GM13976 (cell line): ENCODE measurements at places on chromosomes 3 and 15.

DNA sequence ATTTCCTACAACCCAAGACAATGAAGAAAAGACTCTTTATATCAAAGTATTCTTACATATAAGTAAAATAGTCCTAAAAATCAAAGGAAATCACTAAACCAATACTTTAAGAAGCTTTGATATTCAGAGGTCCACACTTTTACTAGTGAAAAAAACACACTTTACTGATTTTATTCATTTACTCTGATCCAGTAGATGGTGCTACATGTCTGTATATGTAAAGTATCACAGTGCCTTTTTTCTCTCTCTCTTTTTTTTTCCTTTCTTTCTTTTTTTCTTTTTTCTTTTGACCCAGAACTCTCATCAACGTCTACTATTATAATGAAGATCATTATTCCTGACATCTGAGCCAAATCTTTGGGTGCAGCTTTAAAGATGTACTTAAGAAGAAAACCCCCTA lies 10.8 kb upstream of the CCDC39 start:
- DNase-seq, result no peak

- no peak for DNase-seq
Observed at GRCh38 chr3:147424581-147425387, 15.6 kb downstream of the ZIC1 start.

DNA sequence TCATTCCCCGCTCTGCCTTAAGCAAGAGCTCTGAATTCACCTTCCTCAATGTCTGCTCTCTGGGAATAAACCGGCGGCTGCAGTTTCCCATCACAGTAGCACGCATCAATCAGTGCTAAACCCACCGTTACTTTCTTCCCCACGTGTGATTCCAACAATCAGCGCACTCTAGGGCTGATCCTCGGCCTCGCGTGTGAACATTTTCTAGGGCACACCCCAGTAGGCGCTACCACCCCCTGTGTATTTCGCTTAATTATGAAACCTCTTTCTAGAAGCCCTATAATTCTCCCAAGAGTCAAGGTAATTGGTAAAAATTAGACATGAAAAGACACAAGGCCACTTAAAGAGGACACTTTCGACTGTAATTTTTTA lies 87.5 kb downstream of the RFTN1 start:
- no peak for DNase-seq

DNA sequence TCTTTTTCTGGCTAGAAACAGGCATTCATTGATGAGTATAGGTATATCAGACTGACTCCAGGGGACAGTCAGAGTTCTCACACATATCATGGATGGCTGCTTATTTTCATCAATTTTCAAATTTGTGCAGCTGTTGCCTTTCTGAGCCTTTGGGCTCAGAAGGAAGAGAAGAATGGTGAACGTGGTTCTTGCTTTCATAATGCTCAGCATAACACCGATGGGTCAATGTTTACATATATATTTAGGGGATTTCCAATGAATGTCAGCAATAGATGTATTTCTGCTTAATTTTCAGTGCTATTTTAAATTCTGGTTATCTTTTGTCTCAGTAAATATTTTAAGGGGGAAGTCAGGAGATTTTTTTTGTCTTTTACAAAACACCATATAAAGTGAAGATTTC lies 581.4 kb upstream of the DPPA4 start:
- no peak for DNase-seq

- no peak for DNase-seq
Observed at GRCh38 chr15:91944331-91944730, 90.8 kb downstream of the SLCO3A1 start.

- DNase-seq, result no peak
Observed at GRCh38 chr15:37094333-37094914, 5.9 kb downstream of the MEIS2 start.

DNA sequence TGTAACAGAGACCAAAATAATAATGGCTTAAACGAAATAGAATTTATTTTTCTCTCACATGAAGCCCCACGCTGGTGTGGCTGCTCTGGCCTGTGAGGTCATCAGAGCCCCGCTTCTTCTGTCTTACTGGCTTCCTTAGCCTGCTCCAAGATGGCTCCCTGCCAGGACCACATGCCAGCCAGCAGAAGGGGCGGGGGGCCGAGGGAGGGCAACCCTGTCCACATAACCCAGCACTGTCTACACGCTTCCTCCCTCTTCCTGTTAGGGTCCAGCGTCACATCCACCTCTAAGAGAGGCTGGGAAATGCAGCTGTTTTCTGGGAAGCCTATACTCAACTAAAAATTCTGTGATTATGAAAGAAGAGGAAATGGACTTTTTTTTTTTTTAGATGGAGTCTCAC lies 107.9 kb upstream of the DLG1 start:
- no peak for DNase-seq

DNA sequence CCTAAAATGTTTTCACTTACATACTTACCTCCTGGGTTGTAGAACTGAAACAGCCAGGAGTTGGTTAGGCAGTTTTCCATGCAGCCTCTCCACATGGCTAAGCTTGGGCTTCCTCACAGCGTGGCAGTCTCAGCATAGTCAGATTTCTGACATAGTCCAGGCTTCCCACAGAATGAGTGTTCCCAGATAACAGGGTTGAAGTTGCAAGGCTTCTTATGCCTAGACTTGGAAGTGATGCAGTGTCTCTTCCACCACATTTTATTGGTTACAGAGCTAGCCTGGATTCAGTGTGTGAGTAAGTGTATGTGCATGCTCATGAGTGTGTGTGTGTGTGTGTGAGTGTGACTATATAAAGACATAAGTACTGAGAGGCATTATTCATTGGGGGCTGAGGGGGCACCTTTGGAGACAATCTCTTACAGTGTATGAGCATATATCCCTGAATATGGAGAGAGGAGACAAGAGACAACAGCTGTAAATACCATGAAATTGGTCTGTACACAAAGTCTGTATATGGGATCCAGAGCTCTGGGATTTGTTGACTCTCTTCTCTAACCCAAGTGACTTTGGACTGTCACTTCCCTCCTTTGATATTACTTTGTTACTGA lies 78.1 kb downstream of the ZNF621 start:
- no peak for DNase-seq

- DNase-seq, result no peak
Observed at GRCh38 chr3:13541691-13542090, 7.2 kb upstream of the FBLN2 start.

GRCh38 chr3:158718490-158719170 lies 13.6 kb downstream of the RARRES1 start:
- no peak for DNase-seq
